ENCODE measurements at places on chromosomes 4 and X.

DNA sequence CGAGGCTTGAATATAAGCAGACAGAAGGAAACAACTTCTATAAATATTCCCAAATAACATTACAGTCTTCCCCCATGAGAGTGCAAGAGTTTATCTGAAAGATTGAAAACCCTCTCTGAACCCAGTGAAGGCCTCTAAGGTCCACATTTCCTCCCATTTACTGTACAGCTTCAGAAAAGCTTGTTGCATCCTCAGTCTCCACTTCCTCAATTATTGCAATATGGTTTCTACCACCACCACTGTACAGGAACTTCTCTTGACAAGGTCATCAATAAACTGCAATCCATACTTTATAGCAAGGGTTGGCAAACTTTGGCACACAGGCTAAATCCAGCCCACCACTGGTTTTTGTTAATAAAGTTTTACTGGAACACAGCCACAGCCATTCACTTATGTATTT lies 239.0 kb downstream of the THOC2 start:
- no peak for DNase-seq

DNA sequence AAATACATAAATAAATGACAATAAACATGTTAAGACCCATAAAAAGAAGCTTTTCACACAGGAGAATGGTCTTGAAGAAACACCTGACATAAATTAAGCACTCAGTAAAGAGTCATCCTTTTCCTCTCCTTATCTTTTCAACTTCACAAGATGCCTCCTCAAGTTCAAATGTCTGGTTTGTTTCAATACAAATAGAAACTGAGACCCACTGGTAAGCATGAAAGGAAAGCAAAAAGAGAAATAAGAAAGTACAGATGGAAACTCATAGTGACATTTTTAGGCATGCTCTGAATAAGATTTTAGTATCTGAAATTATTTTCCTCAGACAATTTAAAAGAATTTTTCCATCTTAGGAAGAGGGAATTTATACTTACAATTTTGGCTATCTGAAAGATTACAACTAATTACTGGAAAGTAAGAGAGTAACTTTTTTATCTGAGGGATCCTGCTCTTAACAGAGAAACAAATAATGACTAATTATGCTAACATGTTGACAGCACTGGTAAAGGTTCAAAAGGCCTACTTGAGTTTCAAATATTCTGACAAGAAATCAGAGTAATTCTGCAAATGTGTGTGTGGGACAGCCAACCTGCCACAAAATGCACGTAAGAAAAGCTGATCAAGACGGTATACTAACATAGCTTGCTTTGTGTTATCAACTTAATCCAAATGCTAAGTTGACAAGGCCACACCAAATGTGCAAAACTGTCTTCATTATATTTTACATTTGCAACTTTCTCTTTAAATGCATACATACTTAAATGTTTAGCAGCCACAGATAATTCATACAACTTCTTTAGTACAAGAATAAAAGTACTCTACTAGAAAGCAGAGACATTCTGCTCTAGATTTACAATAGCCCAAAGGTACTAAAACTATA lies 113.0 kb downstream of the IQCM start:
- no peak for DNase-seq

DNA sequence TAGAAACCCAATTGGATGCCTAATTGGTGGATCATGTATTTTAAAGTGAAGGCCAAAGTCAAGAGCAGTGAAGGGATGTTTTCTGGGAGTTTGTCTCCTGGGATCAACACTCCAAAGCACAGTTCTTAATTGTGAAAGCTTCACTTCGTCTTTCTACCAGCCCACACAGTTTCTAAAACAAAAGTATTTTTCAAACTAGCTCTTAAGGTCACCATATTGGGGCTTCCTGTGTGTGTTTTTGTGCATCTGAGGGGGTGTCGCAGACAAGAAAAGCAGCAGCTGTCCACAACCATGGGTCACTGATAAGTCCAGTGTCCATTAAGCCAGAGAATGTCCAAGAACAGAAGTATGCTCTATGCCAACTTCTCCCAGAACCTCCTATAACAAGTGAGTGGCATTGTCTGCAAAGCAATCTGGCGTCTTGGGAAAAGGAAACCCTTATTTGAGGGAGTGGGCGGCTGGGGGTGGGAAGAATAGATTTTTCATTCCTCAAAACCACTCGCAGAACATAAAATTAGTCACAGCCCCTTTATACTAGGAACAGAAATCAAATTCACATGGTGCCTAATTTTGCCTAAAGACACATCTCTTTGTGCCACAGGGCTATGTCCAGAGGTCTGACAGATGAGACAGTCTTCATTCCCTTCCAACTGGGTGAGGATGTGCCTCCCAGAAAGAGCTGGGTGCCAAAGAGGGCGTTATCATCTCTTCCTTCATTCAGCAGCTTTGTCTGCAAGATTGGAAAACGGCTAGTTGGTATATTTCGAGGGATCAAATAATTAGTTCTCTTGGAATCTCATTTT lies 610.4 kb downstream of the BCOR start:
- DNase-seq = no peak

DNA sequence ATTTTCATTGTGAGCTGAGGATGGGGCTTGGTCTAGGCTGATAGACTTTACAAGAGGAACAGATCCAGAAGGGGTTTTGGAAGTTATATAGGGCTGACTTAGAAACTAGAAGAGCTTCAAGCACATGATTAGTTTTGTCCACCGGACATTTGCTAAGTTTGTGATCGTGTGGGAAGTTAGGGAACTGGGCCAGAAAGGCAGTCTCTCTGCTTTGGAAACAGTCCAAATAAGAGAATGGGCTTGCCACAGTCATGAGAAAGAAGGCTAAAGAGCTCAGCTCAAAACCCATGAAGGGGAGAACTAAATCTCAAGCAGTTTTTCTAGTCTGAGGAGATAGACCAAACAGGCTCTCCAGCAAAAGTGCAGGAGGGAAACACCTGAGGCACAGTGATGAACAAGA lies 67.8 kb downstream of the ZNF674 start:
- DNase-seq = no peak

- no peak for DNase-seq
Observed at GRCh38 chrX:144042271-144042670, 158.4 kb downstream of the UBE2NL start.

DNA sequence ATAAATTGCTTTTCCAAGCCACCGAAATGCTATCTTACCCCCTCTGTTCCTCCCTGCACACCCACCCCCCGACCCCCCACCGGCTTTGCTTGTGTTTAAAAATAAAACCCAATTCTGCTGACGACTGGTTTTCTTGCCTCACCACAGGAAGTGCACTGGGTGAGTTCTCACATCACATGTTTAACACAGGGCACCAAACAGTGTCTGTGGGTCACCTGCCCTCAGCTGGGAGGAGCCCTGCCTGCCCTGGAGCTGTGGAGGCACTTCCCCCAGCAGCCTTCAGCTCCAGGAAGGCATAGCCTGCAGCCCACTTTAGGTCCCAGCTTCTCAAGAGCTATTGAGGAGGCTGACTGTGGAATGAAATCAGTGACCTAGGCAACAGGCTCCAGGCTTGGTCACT lies 8.8 kb downstream of the TMEM255A start:
- no peak for DNase-seq

DNA sequence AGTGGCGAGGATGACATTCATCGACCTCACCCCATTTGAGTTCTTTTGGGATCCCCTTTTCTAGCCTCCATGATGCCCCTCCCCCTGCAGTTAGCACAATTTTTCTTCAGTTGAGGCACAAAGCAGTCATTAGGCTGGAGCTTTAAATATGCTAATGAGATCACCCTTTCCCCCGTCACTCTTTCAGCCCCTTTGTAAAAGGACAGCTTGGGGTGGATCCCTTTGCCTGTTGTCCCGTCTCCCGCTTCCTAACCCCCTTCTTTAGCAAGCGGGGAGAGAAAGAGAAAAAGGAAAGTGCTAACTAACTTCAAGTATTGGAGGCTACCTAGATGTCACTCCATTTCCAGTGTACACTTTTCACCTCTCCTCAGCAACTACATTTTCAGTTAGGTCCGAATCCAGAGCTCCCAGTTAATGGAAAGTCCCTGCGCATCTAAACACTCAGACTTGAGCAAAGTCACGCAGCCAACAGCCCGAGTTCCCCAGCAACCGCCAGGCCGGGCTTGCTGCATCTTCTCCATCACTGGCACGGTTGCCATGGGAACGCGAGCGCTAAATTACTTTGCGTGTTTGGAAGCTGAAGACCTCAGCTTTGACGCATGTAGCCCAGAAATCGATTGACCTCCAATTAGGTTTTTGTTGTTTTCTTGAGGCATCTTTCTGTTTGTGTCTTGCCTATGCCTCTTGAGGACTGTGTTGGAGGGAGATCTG lies 76.8 kb downstream of the RTL5 start:
- DNase-seq = no peak

- DNase-seq = no peak
Observed at GRCh38 chr4:168279556-168279955, 39.0 kb downstream of the DDX60 start.

- DNase-seq = no peak
Observed at GRCh38 chrX:47179221-47179927, 14.3 kb upstream of the UBA1 start.

- DNase-seq = no peak
Observed at GRCh38 chr4:189940178-189941004, at the start of gene FRG1. TSS of gene FRG1 (plus strand) at chr4:189940872. CDS start at chr4:189941010, 138 bp downstream.

DNA sequence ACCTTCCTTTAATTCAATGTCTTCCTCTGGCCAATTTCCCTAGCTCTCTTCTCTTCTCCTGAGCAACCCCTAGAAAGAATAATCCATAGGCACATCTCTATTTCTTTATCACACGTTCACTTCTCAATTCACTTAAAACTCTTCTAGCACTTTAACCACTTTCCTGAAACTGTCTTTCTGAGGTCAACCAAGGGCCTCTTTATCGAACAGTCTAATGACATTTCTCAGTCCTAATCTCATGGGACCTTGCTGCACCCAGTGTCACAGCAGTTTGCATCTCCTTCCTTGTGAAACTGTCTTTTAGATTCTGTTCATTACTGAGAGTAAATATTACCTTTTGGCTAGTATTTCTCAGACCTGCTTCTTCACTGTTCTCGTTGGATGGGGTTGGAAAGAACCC lies 285.3 kb upstream of the RASGEF1B start:
- no peak for DNase-seq

GRCh38 chr4:176036585-176037205 lies 28.9 kb upstream of the WDR17 start:
- DNase-seq = no peak

- DNase-seq = no peak
Observed at GRCh38 chr4:184856277-184856609, 30.5 kb upstream of the ACSL1 start.

DNA sequence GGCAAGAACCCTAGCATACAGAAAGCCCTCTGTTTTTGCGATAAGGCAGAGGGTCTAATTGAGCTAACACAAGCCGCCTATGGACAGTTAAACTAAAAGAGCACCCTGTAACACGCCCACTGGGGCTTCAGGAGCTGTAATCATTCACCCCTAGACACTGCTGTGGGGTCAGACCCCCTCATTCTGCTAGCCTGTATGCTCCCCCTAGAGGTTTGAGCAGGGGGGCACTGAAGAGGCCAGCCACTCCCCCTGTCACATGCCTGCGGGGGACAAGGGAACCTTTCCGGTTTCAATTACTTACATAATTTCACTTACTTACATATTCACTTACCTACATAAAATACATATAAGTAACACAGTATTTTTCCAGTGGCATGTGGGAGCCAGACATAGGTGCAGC lies 469.5 kb upstream of the FAM241A start:
- no peak for DNase-seq

GRCh38 chr4:184368290-184368689 lies 106.1 kb downstream of the IRF2 start:
- no peak for DNase-seq

- no peak for DNase-seq
Observed at GRCh38 chrX:70452143-70452733, 7.6 kb downstream of the DLG3 start.

DNA sequence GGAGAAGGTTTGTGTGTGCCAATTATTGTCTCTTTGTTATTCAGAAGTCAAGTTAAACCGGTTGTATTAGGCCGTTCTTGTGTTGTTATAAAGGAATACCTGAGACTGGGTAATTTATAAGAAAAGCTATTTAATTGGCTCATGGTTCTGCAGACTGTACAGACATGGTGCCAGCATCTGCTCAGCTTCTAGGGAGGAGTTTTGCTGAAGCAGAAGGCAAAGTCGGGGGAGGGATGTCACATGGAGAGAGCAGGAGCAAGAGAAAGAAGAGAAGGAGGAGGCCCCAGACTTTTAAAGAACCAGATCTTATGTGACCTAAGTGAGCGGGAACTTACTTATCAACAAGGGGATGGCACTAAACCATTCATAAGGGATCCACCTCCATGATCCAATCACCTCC lies 349.3 kb upstream of the PCDH18 start:
- DNase-seq = no peak

GRCh38 chr4:78459327-78459726 lies 92.2 kb upstream of the ANXA3 start:
- DNase-seq = no peak

DNA sequence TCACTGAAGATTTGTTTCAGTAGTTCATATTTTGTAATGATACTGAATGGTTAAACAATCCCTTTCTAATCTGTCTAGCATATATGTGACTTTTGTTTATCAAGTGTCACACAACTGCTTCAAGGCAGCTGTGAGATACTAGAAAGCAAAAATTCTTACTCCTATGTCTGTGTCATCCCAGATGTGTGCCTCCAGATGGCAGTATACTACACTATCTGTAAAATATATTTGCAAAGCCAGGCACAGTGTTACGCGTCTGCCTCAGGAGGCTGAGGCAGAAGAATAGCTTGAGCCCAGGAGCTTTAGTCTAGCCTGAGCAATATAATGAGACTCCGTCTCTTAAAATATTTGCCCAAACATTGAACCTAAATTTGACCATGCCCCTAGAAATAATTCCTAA lies 4.0 kb downstream of the NUDT10 start:
- peak; percentile 14 for DNase-seq

GRCh38 chrX:154714925-154715324 lies 36.0 kb downstream of the GAB3 start:
- DNase-seq = no peak

DNA sequence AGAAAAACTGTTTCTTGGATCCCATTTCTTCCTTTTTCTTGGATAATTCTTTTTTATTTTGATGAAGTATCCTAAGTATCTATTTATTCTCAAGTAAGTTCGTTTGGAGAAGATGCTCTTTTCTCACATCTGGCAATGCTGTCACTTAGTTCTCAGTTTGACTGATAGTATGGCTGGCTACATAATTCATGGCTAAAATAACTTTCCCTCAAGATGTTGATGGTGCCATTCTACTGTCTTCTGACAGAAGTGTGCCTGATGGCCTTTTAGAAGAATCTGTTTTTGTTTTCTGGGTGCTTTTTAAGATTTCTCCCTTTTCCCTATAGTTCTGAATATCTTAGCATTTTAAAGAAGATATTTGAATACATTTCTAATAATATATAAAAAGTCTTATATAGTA lies 41.6 kb downstream of the EVC2 start:
- no peak for DNase-seq

All from NCI-H1417 treated with DMSO at 0.1 percent for 48 hours (cell line).